ENCODE measurements at places on chromosomes 11 and 22.

DNA sequence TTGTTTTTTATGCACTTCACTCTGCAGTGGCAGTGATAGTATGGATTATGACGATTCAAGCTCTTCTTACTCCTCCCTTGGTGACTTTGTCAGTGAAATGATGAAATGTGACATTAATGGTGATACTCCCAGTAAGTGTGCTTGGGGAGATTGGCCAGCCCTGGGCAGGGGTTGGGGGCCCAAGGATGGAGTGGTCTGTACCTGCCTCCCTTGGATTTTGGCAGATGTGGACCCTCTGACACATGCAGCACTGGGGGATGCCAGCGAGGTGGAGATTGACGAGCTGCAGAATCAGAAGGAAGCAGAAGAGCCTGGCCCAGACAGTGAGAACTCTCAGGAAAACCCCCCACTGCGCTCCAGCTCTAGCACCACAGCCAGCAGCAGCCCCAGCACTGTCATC, 14.2 kb downstream of the MADD start:
- DNase-seq = no peak

DNA sequence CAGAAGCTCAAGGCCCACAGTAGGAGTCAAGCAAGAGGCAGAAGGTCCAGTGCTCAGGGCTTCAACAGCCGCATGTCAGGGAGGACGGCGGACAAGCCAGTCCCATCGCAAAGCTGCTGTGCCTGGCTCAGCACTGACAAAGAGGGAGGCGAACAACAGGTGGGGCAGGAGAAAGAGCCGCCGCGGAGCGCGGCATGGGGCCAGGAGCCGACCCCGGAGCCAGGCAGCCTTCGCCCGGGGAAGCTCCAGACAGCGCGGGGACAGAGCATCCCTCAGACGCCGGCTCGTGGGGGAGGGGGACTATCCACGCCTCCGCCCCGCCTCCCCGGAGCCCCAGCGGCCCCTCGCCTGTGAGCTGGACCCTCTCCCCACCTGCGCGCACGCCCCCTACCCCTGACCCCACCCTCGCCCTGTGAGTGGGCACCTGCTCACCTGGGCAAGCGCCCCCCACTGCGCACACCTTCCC, 369 bp downstream of the DHCR7 start:
- peak; percentile 73 for DNase-seq

- DNase-seq = no peak
Observed at GRCh38 chr22:42714768-42715390, 5.8 kb downstream of the A4GALT start.

GRCh38 chr11:70360211-70360610, 38.1 kb upstream of the CTTN start:
- DNase-seq = no peak

DNA sequence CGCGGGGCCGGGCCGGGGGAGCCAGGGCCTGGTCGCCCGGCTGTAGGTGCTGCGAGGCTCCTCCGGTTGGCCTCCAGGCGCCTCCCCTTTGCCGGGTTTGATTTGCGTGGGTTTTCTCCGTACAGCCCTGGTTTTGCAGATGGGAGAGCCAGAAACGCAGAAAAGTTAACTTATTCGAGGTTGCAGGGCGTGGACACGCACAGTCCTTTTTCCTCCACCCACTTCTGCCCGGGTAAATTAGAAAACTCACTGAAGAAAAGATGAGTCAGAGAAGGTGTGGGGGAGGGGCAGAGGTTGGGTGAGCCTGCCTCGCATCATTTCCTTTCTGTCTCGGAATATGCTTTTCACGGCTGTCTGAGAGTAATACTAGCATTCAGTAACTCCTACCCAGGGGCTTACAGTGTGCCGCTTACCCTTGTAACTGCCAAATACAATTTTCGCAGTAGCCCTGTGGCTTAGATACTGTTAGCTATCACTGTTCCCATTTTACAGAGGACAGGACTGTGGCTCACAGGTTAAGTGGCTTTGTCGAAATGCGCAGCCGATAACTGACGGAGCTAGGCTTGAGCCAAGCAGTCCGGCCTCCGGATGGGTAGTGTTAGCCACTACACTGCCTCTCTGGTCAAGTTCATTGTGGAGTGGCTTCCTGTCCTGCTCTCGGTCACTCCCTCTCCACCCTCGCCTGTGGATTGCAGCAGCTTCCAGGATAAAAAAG, 812 bp downstream of the FADD start:
- DNase-seq = peak; percentile 69

DNA sequence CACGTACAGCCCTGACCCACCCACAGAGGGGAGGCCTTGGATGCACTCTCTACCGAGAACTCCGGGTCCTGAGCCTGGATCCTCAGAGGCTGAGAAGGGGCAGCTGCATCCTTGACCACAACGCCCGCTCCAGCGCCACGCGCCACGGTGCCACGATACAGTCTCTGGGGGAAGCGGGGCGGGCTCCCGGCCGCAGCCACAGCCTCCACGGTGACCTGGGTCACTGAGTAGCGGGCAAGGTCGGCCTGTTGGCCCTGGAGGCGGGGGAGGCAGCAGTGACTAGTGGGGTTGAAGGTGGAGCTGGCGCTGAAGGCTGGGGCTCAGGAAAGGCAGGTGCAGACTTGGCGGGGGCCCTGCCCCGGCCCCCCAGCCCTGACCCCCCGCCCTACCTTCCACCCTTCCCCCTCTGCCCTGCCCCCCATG, 3.9 kb upstream of the IRF7 start:
- no peak for DNase-seq

GRCh38 chr11:111814557-111815320, 48.5 kb upstream of the PPP2R1B start:
- no peak for DNase-seq

DNA sequence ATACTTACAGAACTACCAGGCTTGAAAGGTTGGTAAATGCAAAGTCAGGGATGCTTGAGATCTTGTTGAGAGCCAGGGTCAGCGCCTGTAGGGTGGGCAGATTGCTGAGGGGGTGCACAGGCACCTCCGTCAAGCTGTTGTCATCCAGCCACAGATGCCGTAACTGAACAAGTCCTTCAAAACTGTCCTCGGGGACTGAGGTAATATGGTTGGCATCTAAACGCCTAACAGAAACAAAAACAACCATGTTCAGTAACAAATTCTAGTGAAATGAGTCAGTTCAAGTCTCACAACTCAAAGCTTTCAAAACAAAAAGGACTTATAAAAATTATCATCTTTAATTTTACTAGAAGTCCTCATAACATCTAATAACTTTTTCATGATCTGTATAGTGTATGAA, 22.2 kb upstream of the CCDC34 start:
- DNase-seq = no peak

DNA sequence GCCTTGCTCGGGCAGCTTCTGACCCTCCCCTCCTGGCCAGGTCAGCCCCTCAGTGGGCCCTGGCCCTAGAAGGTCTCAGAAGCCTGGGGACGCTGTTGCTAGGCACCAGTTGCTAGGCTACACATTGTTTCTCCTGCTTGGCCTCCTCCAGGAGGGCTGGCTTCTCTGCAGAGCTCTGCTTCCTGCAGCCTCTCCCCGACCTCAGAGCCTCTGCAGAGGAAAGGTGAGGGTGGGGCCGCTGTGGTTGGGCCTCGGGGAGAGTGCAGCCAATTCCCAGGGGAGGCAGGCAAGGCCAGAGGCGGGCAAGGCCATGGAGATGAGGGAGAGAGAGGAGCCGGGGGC, 27.6 kb upstream of the LRRC10B start:
- no peak for DNase-seq

GRCh38 chr22:37210041-37210803, 2.1 kb downstream of the SSTR3 start:
- DNase-seq = peak; percentile 29

- no peak for DNase-seq
Observed at GRCh38 chr22:28180804-28181731, 262.0 kb upstream of the PITPNB start.

- DNase-seq = no peak
Observed at GRCh38 chr11:82610671-82611070, 123.0 kb downstream of the FAM181B start.

GRCh38 chr11:92278791-92279433, 54.3 kb downstream of the FAT3 start:
- no peak for DNase-seq

DNA sequence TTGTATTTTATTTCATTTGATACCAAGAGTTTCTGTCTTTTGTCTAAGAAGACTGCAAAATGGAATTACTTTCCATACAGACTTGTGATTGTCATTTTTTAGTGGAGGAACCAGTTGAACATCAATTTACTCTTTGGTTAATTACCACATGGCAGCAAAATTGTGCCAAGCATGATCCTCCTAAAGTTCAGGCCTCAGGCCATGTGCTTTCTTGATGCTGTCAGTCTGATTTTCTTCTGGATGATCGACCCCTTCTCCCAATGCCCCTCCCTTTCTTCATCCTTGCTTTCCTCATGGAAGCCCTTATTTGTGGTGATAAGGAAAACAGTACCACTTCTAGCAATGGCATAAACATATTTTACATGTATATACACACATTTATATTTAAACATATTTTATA, 76.2 kb downstream of the SVIP start:
- DNase-seq = no peak

- DNase-seq = peak; percentile 87
Observed at GRCh38 chr11:72069787-72070251, 10.5 kb downstream of the NUMA1 start.

- no peak for DNase-seq
Observed at GRCh38 chr11:1052133-1053011, 15.9 kb upstream of the MUC6 start.

DNA sequence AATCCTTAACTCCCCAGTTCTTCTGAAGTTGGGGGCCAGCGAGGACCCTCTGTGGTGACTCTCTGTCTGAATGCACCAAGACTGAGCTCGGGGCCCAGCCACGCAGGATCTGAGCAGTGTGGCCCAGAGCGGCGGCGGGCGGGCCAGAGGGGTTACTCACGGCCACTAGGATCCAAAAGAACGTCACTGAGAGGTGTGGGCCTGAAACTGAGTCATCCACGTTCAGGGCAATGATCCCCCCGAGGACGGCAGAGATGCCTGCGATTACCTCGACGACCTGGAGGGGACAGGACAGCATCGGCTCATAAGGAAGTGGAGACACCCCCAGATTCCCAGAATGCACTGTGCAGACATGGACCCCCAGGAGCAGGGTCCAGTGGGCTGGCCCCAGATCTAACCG, 11.2 kb downstream of the MLC1 start:
- DNase-seq = no peak

DNA sequence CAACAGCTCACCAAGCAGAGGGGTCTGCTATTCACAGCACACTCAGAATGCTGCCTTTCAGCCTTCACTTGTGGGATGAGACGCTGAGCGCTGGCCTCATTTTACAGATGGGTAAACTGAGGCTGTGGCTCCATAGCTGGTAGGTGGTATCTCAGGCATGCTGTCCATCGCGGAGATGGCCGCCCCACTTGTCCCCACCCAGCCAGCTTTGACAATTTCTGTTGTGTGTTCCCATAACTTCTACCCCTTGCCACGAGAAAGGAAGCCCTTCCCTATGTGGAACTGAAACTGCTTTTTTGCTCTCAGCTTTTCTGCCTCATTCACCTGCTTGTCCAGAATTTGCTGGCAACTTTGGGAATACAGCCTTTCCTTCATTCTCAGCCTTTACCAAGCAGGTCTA, 36.1 kb upstream of the NNMT start:
- DNase-seq = no peak

GRCh38 chr22:50694099-50694605, 21.5 kb downstream of the SHANK3 start:
- peak; percentile 4 for DNase-seq

GRCh38 chr11:35787013-35787504, 124.5 kb downstream of the TRIM44 start:
- no peak for DNase-seq

DNA sequence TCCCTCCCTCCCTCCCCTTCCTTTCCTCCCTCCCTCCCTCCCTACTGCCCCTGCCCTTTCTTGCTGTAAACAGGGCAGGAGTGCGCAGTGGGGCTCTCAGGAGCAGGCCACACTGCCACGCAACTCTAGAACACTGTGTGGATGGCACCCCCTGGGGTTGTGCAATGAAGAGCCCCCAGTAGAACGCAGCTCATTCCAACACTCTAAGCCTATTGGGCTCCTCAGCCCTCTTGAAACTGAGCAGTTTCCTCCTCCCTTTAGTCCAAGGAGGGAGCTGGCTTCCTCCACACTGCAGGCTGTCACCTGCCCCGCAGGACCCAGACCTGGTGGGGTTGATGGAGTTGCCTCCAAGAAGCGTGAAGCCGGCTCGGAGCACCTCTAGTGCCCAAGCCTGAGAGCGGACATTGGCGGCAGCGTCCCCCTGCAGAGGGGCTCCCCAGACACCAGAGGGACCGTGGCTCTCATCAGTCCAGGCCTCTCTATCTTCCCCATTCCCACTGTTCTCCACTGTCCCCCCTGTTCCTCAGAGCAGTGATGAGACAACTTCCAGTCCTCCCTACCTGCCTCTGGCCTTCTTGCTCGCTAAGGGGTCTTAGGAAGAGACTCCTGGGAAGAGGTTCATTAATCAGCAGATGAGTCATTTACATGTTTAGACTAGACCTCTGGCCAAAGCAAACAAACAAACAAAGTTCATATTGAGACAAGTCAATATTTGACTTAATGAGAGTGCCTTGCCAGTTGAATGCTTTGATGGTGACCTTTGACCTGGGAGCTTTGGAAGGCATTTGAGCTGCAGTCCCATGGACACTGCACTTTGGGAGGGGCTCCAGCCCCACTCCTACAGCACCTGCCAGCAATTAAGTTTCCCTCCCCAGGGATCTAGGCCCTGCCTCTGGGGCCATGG, 64.0 kb downstream of the RPUSD4 start:
- DNase-seq = peak; percentile 66

DNA sequence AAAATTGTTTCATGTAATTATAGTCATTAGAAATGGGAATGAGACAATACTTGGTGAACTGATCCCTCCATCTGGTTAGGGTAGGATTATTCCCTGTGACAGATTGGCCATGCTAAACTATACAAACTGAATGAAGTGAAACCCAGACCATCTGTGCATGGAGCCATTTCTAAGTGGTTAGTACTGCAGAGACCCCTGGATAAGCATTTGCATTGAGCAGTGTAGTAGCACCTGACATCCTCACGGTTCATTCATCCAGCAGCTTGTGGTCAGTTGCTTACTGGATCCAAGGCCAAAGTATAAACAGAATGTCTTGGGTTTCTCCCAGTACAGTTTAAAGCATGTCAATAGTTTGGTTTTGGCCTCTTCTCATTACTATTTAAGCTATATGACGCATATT, 93.8 kb upstream of the ARHGAP42 start:
- no peak for DNase-seq

DNA sequence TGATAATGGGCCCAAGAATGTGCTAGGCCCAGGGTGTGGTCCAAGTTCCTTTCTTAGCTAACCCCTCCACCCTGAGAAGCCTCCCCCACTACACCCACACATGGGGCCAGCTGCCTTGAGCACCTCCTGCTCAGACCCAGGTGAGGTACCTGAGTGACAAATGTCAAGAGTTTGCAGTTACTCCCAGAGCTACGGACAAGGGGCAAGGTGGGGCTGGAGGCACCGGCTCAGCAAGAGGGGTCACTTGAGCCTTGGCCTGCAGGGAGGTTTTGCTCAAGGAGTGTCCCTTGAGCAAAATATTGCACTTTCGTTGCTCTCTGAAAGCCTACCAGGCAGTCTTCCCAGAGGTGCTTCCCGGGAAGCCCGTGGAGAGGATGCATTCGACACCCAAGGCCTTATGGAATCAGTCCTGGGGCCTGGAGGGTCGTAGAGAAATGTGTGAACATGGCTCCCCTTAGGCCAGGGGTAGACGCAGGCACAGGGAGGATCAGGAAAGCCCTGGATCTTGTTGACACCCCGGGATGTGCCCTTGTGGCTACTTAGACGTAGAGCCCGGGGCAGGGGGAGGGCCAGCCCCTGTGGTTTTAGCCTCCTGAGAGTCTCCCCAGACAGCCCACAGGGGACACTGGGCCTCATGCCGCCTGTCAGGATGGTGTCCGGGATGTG, 114.2 kb downstream of the KCNQ1 start:
- peak; percentile 32 for DNase-seq

GRCh38 chr11:112296044-112296443, 35.4 kb upstream of the PLET1 start:
- no peak for DNase-seq
